Fibroblast of skin of abdomen (primary cell): ENCODE measurements at places on chromosomes 7 and 10.

- DNase-seq: no peak
Measured at GRCh38 chr7:36165802-36166201, 12.7 kb downstream of the EEPD1 start.

DNA sequence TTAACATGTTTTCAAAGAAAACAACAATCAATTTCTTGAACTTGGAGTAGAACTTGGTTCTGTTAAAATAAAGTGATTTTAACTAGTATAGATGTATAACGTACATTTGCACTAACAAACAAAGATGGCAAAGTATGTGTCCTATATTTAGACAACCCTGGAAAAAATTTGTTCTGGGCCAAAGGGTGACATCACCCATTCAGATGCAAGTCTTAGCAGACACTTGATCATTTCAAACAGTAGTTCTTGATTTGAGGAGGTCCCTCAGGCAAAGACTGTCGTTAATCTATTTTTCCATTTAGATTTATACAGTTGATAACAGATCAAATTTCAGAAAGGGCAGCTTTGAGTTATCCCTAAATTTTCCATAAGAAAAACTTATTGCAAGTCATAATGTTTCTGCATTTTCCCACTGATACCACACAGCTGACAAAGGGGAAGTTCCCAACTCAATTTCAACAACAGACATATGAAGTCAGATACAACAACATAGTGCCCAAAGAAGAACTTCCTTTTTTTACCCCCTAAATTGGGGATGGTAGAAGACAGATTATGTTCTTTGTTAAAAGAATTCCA, 5.2 kb downstream of the NMT2 start:
- no peak for DNase-seq

DNA sequence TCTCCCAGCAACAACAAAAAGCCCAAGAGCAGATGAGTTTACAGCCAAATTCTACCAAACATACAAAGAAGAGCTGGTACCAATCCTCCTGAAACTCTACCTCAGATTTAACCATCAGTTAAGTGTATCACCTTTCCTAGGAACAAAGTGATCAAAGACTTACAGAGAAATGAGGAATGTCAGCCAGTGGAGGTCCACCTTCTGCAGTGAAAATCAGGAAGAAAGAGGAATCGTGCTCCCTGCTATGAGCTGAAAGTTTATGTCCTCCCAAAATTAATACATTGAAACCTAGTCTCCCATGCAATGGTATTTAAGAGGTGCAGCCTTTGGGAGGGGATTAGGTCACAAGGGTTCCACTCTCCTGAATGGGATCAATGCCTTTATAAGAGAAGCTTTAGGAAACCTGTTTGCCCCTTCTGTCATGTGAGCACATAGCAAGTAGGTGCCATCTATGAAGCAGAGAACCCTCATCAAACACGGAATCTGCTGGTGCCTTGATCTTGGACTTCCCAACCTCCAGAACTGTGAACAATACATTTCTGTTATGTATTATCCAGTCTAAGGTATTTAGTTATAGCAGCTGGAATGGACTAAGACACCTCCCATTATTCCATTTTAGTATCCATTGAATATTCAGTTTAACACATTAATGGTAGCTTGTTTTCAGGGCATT, 139.0 kb upstream of the FZD8 start:
- DNase-seq: no peak

- DNase-seq: no peak
Measured at GRCh38 chr7:88089561-88089960, 130.3 kb downstream of the SRI start.

GRCh38 chr7:50270531-50271018, 33.9 kb upstream of the IKZF1 start:
- DNase-seq: no peak

DNA sequence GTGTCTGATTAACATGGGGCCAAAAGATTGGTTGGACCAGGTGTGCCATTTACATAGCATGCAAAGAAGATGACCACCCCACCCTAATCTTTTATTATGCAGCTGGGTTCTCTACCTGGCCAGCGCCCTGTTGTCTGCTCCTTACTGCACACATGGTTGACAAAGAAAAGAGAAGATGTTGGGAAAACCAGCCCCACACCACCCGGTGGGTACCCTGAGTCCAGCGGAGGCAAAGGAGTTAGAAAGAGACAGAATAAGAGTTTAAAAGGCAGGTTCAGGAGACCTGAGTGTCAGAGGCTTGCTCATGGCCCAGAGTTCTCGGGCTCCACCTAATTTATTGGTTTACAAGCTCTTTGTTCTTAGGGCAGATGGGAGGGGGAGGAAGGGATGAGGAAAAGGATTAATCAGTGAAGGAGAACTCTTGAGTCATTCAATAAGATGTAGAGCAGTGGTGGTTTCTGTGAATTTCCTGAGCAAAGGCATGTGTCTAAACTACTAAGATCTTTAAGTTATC, 24.1 kb upstream of the ABCA13 start:
- no peak for DNase-seq

DNA sequence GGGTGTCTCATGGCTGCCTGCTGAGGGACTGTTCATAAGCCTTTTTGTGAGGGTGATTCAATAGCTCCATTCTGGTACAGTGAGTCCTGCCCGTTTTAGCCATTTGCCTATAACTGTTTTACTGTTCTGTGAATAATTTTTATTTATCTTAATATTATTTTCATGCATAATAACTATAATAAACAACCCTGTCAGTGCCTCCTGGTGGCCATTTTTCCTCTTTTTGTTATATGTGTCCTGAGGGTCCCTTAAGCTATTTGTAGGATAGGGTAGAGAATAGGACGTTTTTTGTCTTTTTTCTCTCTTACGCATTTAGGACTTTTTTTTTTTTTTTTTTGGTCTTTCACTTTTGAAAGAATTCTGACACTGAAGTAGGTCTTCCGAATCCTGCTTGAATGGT, 2.9 kb downstream of the C1QL3 start:
- no peak for DNase-seq

- no peak for DNase-seq
Measured at GRCh38 chr7:141074162-141074991, 513 bp downstream of the TMEM178B start.

GRCh38 chr7:157073335-157073734, 62.9 kb upstream of the MNX1 start:
- DNase-seq: no peak

GRCh38 chr10:6843481-6843881, 263.4 kb upstream of the PRKCQ start:
- no peak for DNase-seq

GRCh38 chr7:128034825-128035224, 3.6 kb upstream of the LRRC4 start:
- no peak for DNase-seq
